ENCODE measurements at places on chromosomes 3 and 15.

GRCh38 chr3:115666920-115667737 is 43.8 kb downstream of the GAP43 start:
- no peak for DNase-seq

GRCh38 chr3:145411605-145412004 is 749.4 kb downstream of the PLOD2 start:
- DNase-seq, result no peak

DNA sequence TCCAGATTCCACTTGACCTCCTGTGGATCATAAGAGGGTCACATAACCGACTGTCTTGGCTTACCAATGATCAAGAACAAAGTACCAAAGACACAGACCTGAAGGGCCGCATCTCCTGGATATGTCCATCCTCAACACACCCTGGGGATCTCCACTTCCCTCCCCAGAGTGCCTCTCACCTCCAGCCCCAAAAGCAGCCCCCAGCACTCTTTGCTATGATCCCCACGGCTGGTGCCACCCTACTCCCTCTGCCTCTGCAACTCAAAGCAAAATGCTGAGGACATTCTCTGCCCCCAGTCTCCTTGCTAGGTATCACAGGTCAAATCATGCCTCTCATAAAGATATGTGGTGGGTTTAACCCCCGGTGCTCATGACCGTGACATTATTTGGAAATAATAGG is 32.7 kb downstream of the SLCO2A1 start:
- no peak for DNase-seq

DNA sequence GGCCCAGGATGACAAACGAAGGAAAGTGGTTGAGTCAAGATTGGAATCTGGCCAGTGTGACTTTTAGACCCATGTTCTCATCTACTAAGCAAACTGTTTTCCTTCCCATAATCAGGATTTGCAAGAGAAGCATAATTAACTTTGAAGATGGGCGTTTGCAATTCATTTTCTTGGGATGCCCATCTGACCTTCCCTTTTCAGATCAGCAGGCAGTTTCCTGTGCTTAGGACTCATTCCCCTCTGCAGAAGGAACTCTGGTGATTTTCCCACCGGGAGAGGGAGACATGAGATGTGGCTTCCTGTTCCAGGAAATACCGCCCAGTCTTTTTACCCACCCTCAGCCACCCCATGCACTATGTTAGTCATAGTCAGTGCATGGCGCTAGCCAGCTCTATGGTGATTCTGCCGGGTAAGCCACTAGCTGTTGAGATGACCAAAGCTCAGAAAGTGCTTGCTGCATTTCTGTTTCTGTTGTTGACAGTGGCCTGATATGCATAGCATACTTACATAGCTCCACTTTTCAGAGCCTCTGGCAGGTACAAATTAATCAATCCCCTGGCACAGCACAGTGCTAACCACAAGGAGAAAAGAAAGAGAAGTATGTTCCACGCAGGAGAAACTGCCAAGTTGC is 129.4 kb downstream of the VGLL4 start:
- DNase-seq, result no peak

- no peak for DNase-seq
These were observed 466 bp downstream of the IQSEC1 start for GRCh38 chr3:13072600-13073325.

DNA sequence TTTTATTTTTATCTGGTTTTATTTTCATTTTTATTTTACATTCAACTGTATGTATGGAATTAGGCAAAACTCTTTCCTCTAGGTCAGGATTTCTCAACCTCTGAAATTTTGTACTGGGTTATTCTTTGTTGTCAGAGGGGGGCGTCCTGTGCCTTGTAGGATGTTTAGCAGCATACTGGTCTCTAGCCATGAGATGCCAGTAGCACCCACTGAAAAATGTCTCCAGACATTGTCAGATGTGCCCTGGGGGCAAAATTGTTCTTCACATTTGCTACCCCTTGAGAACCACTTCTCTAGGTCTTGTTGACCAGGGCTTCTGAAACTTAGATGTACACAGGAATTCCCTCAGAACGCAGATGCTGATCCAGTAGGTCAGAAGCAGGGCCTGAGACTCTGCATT is 5.4 kb downstream of the CHRNA5 start:
- no peak for DNase-seq

DNA sequence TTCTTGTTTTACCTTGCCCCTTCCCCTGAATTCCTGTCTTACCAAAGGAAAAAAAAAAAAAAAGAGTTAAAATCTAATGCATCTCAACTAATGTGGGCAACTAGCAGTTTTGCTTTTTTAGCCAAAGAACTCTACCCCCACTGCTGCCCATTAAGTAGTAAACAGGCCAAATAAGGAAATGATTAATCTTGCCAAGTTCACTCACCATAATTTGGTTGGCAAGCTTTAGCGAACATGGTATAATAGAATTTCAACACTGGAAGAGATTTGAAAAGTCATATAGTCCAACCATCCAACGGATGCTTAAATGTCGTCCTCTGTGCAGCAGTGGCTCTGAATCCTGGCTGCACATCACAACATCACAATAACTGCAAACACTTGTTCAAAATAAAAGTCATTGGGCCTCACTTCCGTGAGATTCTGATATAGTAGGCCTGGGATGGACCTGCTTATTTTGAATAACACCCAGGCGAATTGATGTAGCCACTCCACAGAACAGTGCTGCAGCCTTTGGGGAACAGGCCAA is 142.0 kb upstream of the UBE2E1 start:
- no peak for DNase-seq

DNA sequence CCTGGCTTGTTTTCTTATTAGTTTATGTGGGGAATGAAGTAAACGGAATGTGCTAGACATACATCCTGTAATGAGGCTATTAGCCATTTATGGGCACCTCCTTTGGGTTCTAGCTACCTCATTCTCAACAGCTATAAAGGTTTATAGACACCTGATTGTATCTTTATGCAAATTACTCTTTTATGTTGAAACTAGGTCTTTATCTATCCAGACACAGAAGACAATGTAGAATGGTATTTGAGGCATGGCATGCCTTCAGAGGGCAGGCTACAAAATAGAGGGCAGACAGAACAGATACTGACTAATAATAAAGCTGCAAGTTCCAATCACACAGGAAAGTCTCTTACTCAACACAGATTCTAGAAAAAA is 27.1 kb downstream of the TBC1D2B start:
- DNase-seq, result no peak

- DNase-seq, result no peak
These were observed 15.6 kb upstream of the UBE2Q2 start for GRCh38 chr15:75827691-75828090.

DNA sequence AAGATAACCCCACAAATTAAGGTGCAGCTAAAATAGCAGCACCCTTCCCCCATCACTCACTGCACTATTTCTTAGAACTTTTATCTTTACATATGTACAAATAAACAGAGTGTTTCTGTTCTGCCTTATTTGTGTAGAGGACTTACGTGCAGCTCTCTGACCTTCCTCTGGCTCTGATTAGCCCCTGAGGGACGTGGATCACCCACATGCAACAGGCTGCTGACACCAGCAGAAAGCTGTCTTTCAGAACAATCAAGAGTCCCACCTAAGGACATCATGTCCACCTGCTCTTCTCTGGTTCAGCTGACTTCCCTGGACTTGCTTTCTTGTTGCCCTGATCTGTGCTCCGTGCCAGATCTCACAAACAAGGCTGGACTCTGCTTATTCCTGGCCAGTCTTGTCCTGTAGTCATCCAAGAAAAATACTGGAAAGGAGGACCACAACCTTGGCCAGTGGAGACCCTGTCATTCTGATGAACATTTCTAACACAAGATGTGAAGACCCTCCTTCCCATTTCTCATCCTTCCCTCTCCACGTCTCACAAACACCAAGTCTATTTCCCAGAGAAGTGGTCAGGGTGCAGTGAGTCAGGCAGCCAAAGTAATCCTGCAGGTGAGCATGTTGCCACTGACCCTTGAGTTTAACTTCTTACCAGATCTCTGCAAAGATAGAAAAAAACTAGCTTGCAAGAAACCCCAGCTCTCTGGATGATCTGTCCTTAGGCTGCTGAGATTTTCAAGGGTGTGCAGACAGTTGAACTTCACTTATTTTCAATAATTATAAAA is 243.6 kb upstream of the ICE2 start:
- DNase-seq, result no peak

- no peak for DNase-seq
These were observed 24.9 kb downstream of the PRKCD start for GRCh38 chr3:53185761-53186465.

- no peak for DNase-seq
These were observed 360.7 kb upstream of the ICE2 start for GRCh38 chr15:60839510-60840211.

DNA sequence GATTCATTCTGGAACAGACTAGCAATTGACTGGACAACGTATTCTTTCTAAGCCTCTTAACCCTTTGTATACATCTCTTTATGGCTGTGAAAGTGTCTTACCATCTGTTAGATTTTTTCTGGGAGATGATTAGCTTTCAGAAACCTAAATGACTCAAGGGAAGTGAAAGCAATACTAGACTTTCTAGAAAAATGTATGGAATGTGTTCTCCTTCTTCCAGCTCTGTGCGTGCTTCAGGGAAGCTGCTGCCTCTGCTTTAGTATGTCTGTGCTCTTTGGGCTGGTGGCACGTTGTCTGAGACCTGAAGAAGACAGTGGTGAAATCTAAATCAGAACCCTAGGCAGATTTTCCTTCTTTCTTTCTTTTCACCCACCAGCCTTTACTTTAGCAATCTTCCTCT is 89.5 kb downstream of the ITPR1 start:
- DNase-seq, result no peak

GRCh38 chr15:100918034-100918689 is 995 bp upstream of the LRRK1 start:
- DNase-seq, result peak; percentile 32

Data from NCI-H1930 (cell line).